ENCODE measurements at places on chromosomes 3 and 15.
A peak's percentile ranks its signal among the peaks of the same experiment; 100 is the strongest.

DNA sequence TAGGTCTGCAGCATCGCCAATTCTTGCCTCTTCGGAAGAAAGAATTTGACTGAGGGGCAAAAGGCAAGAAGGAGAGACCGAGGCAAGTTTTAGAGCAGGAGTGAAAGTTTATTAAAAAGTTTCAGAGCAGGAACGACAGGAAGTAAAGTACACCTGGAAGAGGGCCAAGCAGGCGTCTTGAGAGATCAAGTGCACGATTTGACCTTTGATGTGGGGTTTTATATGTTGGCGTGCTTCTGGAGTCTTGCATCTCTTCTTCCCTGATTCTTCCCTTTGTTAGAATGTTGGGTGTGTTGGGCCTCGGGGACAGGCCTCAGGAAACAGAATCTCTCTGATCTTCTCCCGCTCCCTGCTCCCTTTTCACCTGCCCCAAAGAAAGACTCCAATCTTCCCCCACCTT, 40.6 kb upstream of the FLNB start:
- no peak for DNase-seq

DNA sequence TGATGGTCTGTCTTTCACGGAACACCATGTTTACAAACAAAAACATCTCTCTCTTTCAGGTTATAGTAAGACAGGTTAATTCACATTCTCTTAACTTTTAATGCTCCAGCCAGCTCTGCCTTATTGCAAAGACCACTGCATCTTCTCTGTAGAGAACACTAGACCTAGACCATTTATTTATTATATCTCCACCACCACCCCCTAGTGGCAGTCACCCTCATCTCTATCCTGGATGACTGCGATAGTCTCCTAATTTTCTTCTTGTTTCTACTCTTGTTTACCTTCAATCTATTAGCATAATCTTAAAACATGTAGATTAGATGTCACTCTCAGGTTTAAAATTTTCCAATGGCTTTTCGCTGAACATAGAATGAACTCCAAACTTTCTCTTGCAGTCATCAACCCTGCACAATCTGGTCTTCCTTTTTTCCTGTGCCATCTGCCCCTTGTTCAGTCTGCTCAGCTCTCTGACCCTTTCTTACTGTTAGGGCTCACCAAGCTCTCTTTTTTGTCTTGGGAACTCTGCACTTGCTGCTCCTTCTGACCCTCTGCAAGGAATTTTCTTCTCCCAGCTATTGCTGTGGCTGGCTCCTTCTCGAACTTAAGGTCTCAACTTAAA, 155.6 kb downstream of the SQOR start:
- DNase-seq, result peak; percentile 6

- no peak for DNase-seq
Observed at GRCh38 chr3:122989856-122990575, 37.5 kb downstream of the SEMA5B start.

GRCh38 chr15:63157891-63158431, 684 bp upstream of the RPS27L start:
- DNase-seq, result no peak

GRCh38 chr3:8987226-8987625, 24.0 kb upstream of the RAD18 start:
- no peak for DNase-seq

DNA sequence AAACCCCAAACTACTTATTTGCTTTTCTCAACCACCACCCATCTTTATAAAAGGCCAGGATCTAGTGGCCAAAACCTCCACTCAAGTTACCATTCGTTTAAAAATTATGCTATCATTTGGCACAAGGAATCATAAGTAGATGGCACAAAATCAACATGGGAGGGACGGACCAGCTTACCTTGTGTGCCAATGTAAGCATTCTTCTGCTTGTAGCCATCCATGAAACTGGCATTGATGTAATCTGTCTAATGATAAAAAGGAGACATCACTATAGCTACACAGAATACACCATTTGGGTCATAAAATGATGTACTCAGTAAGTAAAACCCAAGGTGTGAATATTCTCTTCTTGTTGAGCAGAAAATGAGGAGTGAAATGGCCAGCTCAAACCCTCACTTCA, 28.2 kb upstream of the SIN3A start:
- no peak for DNase-seq

DNA sequence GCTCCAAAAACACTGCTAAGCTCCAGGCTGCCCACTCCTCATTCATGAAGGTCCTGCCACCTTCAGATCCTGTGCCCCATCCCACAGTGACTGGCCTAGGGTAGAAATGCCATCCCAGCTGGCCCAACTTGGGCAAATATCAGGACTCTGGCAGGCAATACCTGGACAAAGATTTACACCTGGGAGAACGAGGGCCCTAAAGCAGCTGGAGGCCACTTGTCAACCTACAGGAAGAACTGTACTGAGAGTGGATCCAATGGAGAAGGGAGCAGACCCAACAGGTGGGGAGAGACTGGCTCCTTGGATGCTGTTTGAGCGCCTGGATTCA, 57.1 kb upstream of the GATA2 start:
- DNase-seq, result no peak

GRCh38 chr3:49606427-49606826, 52.1 kb downstream of the BSN start:
- DNase-seq, result no peak

- DNase-seq, result no peak
Observed at GRCh38 chr15:73881579-73882320, 8.4 kb downstream of the TBC1D21 start.

GRCh38 chr3:171458864-171459136, 1.4 kb downstream of the TNIK start:
- DNase-seq, result no peak

- no peak for DNase-seq
Observed at GRCh38 chr3:47476644-47477199, 981 bp upstream of the SCAP start.

DNA sequence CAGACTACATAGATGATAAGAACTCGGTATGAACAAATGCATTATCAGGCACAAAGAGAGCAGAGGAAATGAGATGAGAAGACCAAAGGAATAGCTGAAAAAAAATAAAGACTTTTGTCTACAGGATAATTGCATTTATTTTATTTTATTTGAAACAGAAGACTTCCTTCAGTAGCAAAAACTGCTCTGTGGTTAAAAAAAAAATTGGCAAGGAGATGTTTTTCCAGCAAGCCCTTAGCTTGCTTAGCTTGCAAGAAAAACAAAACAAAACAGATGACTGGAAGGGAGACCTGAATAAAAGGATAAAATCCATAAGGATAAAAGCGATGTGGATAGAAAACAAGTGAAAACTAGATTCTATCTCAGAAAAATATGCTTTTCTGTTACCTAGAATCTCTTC, 9.1 kb upstream of the PPM1L start:
- no peak for DNase-seq

DNA sequence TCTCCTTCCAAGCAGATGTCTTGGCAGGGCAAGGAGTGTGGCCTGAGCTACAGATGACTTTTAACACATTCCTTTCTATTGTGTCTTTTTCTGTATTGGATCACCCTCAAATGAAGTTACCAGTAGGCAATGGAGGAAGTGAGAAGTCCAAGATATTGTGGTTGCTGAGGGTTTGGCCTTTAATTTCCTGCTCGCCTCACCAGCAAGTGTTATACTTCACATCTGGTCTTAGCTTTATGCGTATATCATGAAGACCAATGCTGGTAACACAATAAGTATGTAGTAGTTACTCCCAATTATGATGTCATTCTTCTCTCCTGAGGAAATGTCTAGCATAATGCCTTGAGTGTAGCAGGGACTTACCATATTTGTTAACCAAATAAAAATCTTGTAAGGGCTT, 179.9 kb downstream of the ZIC1 start:
- DNase-seq, result no peak

- DNase-seq, result no peak
Observed at GRCh38 chr15:29266052-29266582, 3.5 kb downstream of the NSMCE3 start.

DNA sequence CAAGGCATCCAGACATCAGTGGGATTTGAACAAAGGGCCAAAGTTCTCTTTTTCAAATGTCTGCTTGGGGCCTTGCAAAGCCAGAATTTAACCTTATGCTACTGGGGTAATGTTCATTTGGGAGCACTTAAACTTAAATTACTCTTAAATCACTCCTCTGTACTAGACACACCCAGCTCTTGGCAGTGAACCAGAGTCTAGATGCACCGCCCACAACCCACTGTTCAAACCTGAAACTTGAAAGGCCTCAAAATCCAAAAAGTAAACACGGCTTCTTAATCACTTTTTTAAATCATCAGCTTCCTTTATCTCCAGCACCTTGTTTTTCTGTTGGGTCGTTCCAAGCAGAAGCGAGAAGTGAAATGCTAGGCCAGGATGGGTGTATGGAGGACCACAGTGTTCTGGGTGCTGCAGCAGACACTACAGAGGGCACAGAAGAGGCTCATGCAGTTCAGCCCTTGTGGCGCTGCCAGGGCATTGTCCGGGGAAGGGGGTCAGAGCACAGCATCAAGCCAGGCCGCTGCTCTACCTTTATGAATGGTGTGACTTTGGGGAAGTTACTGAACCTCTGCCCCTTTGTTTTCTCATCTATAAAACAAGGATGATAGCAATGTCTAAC, 28.8 kb downstream of the MECOM start:
- no peak for DNase-seq

DNA sequence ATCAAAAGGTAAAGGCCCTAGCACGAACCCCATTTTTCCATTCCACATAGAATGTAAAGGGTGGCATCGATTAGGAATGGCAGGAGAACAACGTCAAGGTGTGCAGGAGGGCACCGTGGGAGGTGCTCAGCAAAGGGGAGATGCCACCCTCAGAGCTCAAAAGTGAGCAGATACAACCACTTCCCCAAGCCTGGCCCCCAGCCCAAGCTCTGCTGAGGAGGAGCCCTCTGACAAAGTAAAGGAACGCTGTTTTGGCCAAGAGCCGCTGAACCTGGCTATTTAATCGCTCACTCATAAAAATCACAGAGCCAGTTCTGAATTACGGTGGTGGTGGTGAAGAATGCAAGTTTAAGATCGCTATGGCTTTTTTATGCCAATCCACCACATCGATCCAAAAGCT, 12.4 kb downstream of the GNB5 start:
- no peak for DNase-seq

DNA sequence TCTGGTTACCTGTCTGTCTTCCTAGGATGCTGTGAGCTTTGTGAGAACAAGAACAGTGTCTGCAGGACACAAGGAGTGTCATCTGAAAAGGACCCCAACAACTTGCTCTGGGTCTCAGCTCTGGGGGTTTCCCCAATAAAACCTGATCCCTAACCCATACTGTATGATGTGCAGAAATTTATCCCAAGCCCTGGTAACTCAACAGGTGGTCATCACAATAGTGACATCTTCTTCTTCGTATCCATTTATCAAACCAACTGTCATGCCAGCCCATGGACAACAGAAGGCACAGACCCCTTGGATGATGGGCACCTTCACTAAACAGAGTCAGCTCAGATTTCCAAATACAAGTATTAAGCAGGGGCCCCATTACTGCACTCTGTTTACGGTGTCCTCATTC, 127.5 kb downstream of the UACA start:
- DNase-seq, result no peak

GRCh38 chr15:79541196-79541595, 109.1 kb downstream of the MINAR1 start:
- no peak for DNase-seq
